ENCODE measurements at places on chromosomes 16 and 17.

DNA sequence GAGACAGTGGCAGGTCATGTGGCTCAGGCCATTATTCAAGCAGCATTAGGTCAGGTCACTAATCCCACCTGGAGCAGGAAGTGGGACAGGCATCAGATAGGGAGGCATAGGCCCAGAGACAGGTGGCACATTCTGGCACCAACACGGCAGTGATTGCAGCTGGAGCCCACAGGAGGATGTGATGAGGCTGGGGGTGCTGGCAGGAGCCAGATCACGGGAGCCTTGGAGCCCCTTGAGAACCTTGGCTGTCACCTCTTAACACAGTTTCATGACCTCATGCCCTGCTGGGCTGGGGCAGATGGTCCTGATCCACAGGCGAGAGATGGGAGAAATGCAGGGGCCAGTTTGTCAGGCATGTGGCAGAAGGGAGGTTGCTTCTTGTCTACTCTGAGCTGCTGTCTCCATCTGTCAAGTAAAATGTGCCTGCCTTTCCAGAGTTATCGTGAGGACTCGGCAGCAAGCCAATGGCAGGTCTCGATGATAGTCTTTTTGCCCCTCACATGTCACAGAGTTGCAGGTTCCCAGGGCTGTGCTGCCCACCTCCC, 109.6 kb downstream of the CLEC16A start:
- no peak for DNase-seq

- DNase-seq = no peak
These were observed 1.0 kb downstream of the LYRM1 start for GRCh38 chr16:20901436-20902112.

GRCh38 chr16:22007509-22008214, at the start of gene MOSMO:
MOSMO (plus strand) TSS chr16:22008111; CDS start chr16:22008302, 191 bp downstream.
- peak; percentile 2 for DNase-seq

DNA sequence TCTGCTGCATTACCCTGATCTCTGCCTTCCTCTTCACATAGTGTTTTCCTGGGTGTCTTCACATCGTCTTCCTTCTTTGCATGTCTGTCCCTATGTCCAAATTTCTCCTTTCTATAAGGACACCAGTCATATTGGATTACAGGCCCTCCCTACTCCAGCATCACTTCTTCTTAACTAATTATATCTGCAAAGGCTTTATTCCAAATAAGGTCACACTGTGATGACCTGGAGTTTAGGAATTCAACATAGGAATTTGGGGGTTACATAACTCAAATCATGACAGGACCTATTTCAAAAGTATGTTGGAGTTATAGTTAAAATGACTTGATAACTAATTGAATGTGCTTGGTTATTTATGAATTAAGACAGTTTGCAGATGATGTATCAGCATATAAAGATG, 490.5 kb upstream of the ERCC4 start:
- no peak for DNase-seq

All from NCI-H187 (cell line).